ENCODE measurements at places on chromosomes 3 and 15.

DNA sequence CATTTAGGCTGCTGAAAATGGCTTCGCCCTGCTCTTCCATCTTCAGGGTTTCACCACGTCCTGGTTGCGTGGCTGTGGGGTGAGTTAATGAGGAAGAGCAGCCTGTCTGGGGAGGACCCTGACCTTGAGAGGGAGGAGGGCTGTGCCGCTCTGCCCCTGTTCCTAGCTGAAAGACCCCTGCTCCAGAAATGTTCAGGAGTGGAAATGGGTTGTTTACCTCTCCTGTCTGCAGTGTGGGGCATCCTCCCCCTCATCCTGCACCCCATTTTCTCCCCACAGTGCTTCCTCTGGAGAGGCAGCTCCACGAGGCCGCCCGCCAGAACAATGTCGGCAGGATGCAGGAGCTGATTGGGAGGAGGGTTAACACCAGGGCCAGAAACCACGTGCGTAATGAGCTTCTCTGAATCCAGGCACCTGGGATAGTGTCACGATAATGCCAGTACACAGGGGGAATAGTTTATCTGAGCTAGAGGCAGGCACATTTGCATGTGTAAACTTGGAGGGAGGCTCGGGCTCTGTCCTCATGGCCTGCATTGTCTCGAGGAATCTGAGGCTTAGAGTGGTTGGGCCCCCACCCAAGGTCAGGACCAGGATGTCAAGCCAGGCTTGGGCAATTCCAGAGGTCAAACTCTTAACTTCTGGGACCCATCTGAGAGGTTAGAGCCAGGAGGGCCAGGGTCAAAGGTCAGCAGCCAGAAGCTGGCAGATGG is 4.0 kb downstream of the ANKDD1A start:
- no peak for DNase-seq

GRCh38 chr3:9137676-9138075 is 111.8 kb downstream of the SRGAP3 start:
- no peak for DNase-seq

DNA sequence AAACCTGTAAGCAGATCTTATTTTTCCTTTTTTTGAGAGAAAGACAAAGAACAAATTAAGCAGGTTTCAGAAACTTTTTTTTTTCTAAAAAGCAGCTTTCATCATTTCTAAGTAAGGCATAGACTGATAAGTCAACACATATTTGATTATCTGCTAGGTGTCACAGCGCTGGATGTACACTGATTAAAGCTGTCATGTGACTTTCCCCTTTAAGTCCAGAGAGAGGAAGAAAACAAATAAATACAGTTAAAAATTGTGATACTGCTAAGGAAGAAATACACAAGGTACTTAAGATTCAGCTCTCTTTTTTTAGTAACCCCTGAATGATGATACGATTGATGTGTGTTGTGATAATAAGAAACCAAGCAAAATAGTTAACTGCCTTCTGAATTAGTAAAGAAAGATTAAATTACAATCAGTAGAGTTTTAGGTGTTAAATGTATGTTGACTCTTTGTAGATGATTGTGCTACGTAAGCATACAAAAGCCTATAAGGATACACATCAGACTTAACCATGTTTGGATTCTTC is 2.8 kb downstream of the GLCE start:
- no peak for DNase-seq

DNA sequence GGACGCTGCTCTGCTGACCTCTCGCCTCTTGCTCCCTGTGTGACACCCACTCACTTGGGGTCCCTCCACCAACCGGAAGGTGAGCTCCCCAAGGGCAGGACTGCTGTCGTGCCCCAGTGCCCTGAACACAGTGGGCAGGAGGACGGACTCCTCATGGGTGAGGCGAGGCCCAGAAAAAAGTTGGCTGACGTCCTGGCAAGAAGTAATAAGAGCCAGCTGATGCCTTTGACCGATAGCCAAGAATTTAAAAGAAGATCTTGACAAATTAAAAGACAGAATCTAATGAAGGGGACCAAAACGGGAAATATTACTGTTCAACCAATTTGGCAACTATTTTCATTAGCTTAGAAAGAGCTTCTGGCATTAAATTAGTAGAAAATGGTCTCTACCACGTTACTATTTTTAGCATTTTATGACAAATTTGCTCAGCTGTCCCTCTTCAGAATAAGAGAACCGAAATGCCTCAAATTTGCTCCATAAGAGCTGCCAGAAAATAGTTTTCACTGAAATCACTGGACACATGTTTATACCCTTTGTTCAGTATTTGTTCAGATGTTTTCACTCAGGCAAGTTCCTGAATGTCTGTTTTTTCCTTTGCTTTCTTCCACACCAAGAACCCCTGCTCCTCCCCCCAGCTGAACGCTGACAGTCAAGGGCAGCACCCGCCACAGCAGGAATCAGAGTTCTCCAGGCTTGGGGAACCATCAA is 60.5 kb downstream of the XXYLT1 start:
- no peak for DNase-seq

GRCh38 chr15:68106656-68107055 is 52.5 kb downstream of the PIAS1 start:
- DNase-seq, result no peak

- no peak for DNase-seq
These were observed 207.7 kb upstream of the CFAP20DC start for GRCh38 chr3:59257506-59257905.

DNA sequence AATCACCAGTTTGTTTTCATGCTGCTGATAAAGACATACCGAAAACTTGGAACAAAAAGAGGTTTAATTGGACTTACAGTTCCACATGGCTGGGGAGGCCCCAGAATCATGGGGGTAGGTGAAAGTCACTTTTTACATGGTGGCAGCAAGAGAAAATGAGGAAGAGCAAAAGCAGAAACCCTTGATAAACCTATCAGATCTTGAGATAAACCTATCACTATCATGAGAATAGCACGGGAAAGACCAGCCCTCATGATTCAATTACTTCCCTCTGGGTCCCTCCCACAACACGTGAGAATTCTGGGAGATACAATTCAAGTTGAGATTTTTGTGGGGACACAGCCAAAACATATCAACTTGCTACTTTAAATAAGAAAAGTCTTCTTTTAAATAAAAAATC is 28.9 kb downstream of the CD200R1L start:
- DNase-seq, result no peak

GRCh38 chr3:57958642-57959422 is 49.4 kb upstream of the FLNB start:
- no peak for DNase-seq

GRCh38 chr15:76495487-76495886 is 158.9 kb downstream of the ISL2 start:
- no peak for DNase-seq

DNA sequence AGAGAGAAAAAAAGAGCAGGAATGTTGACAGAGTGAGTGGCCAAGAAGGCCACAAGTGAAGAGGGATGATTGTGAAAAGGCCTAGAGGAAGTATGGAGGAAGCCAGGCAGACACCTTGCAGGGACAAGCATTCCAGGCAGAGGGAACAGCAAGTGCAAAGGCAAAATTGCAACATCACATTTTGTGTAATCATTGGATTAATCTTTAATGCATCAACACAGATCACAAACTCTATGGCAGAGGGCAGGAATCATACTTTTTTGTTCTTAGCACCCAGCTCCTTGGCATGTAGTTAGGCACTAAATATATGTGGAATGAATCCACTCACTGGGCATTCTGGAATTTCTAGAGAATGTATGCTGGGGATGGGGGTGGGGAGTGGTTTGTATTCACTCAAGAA is 312.1 kb upstream of the PROK2 start:
- DNase-seq, result no peak

- DNase-seq, result no peak
These were observed 462.9 kb upstream of the SGO1 start for GRCh38 chr3:20648921-20649381.

- peak; percentile 97 for DNase-seq
These were observed at the start of gene TMF1 for GRCh38 chr3:69051756-69052471. Gene TMF1, minus strand, starts transcription at chr3:69052333. Its CDS starts 247 bp downstream, at chr3:69052086.

- DNase-seq, result no peak
These were observed 79.0 kb downstream of the SERPINI1 start for GRCh38 chr3:167814441-167814951.

DNA sequence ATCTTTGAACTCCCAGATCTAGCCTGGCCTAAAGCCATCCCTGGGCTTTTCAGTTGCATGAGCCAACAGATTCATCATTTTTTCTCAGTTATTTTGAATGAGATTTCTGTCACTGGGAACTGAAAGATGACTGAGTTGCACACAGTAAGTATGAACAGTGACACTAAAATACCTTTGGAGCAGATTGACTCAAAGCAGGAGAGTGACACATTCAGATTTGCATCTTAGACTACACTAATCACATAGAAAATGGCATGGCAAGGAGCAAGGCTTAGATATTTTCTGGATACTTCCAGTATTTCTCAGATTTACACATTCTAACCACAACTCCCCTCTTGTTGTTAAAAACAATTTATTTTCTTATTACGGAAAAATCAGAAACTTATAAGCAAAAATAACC is 32.8 kb downstream of the SEC62 start:
- DNase-seq, result no peak

GRCh38 chr3:172282850-172283249 is 165.4 kb downstream of the GHSR start:
- no peak for DNase-seq

DNA sequence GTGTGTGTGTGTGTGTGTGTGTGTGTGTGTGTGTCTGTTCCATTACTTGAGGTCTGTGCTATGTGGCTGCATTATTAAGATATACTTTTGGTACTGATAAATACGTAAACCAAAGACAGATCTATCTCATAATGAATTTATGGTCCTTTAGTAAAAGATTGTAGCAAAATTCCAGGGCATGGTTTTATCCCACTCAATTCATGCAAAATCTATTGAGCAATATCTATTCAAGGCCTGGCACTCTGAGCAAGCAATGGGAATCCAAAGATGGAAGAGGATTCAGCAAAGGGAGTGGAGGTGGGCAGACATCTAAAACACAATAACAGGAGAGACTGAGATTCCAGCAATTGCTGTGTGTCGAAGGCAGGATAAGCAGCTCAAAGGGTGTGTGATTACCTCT is 86.8 kb downstream of the RFTN1 start:
- DNase-seq, result no peak

DNA sequence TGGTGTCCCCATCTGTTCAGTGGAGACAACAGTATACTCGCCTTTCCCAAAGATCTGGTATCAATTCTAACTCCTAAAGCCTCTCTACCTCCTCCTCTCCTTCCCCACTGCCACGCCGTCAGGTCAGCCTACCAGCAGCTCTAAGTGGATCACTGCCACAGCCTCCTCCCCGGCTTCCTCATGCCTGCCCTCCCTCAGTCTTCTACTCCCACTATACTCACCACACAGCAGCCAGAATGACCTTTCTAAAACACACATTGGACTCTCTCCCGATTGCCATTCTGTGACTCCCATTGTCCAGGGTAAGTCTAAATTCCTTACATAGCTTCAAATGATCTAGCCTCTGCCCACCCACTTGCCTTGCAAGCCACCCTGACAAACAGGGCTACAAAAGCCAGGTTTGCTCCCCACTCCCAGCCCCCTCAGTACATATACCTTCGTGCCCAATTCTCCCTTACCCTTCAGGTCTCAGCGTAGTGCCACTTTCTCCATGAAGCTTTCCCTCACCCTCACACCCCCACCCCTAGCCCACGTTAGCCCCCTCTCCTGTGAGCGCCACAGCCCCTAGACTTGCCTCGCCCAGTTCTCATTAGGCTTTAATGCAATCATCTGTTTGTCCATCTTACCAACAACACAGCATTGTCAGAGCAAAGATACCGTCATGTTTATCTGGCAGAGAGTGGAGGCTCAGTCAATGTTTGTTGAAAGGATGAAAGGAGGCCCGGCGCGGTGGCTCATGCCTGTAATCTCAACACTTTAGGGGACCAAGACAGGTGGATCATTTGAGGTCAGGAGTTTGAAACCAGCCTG is 9.5 kb upstream of the SEMA7A start:
- DNase-seq, result no peak

GRCh38 chr3:187015903-187016638 is 85.7 kb downstream of the ST6GAL1 start:
- no peak for DNase-seq

- no peak for DNase-seq
These were observed 9.1 kb downstream of the LIPC start for GRCh38 chr15:58440922-58441321.

DNA sequence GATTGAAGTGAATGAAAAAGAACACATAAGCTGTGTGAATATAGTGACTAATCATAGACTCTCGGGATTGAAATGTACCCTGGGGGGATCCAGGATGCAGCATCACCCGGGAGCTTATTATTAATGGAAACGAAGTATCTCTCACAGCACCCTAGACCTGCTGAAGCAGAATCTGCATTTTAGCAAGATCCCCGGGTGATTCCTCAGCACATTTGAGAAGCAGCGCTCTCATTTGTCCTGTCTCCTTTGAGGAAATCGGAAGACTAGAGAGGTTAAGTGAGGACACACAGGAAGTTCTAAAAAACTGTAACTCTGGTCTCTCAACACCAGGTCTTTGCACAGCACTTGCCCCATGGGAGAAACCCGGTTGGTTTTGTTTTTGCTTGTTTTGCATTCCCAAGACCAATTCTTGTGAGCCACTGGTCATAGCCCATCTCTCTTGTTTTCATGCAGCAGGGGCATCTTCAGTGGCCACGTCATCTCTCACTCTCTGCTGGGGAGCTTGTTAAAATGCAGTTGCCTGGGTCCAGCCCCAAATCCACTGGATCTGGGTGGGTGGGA is 30.2 kb downstream of the ZNF710 start:
- DNase-seq, result no peak
